ENCODE measurements at places on chromosomes 5 and 9.

GRCh38 chr5:172920447-172920849, 38.8 kb upstream of the RPL26L1 start:
- no peak for DNase-seq

DNA sequence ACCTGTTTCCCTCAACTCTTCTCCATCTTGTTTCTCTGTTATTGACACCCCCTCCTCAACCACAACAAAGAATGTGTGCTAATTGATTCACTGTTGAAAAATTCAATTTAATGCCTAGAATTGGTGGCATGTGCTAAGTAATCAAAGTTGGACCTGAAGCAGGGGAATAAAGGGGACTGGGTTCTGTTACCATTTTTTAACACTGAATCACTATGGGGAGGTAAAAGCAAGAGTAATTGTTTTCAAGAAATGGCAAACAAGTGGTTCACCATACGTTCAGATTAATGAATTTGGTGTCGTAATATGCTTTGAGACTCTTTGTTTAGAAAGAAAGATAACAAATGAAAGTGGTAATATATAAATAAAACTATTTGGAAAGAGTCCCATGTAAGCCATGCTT, 17.0 kb upstream of the SSBP2 start:
- no peak for DNase-seq

DNA sequence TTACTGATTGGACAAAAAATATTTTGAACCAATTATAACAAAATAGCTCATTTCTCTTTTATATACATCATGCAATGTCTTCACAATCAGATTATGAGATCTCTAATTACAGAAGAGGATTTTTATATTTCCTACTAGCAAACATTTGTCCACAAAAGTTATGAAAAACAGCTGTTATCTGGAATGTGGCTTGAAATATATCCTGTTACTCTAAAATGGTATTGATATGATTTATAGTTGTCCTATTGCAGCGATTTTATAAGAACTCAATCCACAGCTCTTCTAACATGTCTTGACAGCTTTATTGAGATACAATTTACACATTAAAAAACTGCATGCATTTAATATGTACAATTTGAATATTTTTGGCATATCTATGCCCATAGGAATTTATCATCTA, 779.9 kb upstream of the ACO1 start:
- no peak for DNase-seq

DNA sequence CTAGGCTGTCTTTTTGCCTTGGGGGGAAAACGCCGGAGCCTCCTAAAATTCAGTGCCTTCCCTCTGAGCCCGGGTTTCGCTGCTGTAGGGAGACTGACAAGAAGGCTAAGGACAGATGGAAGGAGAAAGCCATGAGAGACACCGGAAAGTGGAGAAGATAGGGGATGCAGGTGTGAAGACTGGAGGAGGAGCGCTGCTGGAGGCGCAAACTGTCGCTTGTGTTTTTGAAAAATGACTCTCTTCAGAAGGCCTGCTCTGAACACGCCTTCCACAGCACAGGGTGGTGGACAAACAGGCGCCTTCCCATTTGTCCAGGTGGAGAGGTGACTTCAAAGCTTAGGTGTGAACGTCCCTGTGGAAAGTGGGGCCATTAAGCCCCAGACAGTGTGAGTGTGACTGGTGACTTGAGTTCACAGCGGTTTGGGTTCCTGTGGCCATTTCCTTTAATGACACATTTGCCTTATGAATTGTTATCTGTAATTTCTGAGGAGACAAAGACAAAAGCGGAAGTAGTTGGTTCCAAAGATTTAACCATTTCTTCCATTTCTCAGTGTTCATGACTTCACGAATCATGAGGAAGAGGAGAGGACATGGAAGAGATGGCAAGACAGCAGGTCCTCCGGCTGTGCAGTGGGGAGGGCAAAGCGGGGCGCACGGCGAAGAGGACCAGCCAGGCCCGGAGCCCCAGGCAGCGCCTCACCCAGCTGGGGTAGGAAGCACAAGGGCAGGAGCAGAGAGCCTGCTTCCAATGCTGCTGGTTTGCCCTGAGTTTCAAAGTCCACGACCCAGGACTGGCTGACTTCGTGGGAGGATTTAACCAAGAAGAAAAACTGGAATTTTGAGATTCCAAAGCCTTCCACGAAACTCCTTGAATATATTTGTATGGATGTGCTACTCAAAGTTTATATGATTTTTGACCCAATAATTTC, 27.8 kb upstream of the SEMA4D start:
- DNase-seq, result no peak

DNA sequence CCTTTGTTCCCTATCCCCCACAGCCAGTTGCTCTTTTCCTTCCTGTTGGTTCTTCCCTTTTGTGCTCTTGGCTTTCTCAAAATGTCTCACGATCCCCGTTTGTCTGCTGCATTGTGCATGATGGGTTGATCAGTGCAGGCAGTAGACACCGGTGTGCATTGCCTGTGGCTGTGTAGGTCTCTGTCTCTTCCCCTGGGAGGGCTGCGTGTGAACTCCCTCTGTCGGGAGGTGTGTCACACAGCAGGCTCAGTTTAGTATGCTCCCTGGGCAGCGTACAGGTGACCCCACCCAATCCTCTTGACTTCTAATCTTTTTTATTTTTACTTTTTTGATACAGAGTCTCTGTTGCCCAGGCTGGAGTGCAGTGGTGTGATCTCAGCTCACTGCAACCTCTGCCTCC, 265.3 kb downstream of the FSTL4 start:
- DNase-seq, result no peak

DNA sequence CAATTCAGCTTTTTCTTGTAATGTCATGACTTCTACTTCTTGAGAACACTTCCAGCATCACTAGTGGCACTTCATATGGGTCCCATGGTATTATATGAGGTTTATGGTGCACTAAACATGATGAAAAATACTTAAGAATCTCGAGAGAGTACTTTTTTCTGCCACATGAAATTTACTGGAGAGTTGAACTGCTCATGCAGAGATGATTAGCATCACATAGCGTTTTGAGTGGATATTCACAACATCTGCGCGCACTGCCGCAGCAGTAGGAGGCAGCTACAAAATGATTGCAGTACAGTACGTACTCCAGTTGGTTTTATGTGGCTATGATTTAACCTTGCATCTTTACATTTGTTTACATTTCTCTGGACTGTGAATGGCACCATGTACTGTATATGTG, 14.7 kb downstream of the RAD1 start:
- DNase-seq, result no peak

DNA sequence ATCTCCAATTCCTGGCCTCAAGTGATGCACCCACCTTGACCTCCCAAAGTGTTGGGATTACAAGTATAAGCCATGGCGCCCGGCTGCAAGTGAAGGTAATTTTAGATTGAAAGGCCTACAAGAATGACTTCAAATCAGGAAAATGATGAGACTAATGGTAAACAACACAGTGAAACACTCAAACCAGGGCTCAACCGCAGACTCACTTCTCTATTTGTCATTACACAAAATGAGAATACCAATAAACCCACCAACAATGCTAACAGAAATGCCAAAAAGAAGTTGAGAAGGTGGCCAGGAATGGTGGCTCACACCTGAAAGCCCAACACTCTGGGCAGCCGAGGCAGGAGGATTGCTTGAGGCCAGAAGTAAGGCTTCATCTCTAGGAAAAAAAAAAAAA, 92.1 kb downstream of the UBAP2 start:
- no peak for DNase-seq

GRCh38 chr5:81969912-81970311, 1.9 kb upstream of the ATG10 start:
- DNase-seq, result no peak

DNA sequence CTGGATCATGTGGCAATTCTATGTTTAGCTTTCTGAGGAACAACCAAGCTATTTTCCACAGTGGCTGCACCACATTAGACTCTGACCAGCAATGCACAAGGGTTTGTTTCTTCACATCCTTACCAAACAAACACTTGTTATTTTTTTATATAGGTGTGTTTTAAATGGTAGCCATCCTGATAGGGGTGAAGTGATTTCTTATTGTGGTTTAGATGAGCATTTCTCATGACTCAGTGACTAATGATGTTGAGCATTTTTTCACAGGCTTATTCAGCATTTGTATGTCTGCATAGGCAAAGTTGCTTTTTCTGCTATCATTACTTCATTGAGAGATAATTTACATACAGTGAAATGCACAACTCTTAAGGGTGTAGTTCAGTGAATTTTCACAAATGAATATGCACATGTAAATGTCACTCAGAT, 36.0 kb downstream of the ANKRD33B start:
- no peak for DNase-seq

GRCh38 chr9:95004411-95005277, 278.1 kb downstream of the AOPEP start:
- peak; percentile 12 for DNase-seq

DNA sequence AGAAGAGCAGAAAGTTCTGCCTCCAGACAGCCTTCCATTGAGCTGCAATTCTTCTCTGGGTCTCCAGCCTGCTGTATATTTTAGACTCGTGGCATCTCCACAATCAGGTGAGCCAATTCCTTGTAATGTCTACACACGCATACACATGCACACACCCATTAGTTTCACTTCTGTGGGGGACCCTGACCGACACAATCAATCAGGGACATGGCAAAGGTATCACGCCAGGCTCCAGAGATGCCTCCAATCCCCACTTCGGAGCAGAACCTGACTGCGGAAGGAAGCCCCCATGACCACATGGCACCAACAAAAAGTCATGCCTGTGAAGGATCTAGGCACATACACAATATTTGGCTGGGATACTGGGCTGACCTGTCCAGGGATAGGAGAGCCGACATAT, 21.4 kb downstream of the SEMA4D start:
- DNase-seq, result no peak

DNA sequence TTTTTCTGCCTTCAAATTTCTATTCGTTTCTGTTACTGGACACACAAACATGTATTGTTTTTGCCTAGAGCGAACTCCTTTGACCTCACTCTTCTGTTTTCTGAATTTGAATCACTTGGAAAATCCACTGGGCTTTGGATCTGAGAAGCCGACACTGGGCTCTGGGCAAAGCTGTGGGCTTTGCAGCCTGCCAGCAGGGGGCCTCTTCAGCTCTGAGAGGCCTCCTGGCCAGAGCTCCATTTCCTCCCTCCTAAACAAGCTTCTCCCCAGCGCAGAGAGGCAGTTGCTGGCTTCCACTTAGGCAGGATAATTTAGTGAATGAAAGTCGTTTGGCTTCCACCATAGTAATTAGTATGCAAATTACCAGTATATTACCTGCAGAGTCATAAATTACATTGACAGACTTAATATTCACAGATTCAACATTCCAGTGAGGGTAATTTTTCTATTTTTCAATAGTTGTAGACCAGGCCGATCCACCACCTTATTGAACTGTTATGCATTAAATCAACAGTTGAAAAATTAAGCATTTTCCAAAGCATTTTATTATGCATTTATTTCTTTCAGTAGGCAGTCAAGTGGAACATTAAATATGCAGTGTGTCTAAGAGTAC, 104.0 kb upstream of the ZNF366 start:
- peak; percentile 23 for DNase-seq

DNA sequence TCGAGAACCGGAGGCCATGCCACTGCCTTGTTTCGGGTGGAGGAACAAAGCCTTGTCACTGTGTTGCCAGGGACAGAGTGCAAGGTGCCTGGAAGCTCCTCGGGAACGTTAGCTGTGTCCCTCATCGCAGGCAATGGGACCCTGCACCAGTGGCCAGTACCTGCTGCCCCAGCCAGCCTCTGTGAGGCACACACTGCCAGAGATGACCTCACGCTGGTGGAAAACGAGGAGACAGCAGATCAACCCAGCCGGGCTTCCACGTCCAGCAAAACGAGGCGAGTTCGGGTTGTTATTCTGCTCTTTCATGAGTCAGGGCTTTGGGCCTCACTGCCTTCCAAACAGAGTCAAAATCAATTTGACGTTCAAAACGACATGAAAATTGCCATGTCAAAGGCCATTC, 104.1 kb downstream of the ADAMTS2 start:
- no peak for DNase-seq

DNA sequence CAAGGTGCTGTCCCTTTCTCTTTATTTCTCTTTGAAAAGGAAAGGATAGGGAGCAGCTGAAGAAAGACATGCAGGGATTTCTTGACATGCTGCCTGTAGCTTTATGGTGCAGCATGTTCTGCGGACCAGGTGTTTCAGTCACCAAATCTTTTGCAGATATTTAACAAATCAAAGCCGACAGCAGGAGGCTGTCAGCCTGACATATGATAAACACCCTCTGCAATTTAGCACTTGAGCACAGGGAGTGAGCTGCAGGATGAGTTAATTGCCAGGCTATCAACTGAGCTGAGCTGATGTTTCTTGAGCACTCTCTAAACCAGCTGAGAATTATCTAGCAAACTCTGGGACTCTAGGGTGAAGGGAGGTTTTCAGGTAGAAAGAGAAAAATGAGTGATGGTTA, 212.8 kb upstream of the ATP10B start:
- DNase-seq, result no peak

- peak; percentile 52 for DNase-seq
Observed at GRCh38 chr5:172187118-172188032, 649 bp downstream of the STK10 start.

DNA sequence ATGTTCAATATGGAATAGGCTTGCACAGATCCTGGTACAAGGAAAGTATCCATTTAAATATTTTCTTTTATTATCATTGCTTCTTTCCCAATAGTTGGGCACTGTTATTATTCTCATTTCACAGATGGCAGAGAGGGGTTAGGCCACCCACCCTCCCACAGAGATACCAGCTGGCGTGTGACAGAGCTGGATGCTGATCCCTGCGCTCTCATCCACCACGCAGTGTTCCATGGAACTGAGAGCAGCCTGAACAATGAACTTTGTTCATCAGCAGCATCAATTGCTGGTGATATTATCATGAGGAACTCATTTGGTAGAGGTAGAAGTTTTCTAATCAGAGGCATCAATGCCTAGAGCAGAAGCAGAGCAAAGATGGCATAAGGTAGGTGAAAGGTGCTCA, 227.9 kb downstream of the ESM1 start:
- DNase-seq, result no peak

- no peak for DNase-seq
Observed at GRCh38 chr5:132057498-132058255, 2.8 kb upstream of the IL3 start.

DNA sequence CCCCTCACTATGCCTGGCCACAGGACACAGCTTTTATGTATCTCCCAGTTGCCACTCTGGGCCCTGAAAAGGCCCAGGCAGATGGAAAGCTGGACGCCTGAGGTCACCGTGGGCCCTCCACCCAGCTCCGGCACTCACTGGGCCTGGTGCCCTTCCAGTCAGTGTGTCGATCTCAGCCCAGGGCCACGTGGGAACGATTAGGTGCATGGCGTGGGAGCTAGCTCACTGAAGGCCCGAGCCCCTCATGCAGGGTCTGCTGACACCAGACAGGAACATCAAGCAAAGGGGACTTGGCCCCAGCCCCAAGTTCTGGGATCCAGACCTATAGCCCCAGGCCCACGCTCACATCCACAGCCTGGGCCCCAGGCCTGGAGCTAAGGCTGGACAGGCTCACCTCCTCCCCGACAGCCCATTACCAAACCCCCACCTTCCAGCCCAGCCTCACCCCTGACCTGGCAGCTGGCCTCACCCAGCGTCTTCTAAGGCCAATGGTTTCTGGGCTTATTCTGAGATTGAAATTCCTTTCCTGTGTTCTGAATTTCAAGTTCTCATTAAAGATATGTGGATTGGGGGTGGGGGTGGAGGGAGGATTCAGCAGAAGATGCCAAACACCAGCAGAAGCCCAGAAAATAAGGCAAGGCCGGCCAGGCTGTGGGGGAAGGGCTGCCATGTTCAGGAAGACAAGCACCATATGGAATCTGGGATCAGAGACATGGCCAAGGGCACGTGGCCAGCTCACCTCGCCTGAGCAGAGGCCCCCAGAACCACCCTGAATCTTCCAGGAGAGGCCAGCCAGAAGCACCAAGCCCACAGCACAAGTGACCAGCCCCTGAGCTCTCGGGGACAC, 74.5 kb downstream of the ADAMTS2 start:
- DNase-seq, result no peak

- DNase-seq, result no peak
Observed at GRCh38 chr5:34053133-34053532, 10.1 kb upstream of the C1QTNF3 start.
